Testis (tissue), 5 donors: ENCODE measurements at places on chromosomes 12 and 14.

- peak; percentile 77 for DNase-seq
These were observed 37.9 kb downstream of the A2ML1 start for GRCh38 chr12:8860165-8860961.

- no peak for DNase-seq
These were observed 1.4 kb downstream of the TMTC2 start for GRCh38 chr12:82688035-82688501.

GRCh38 chr14:24246765-24247212 is 4.4 kb upstream of the TINF2 start:
- DNase-seq: no peak

GRCh38 chr14:102945346-102946130 is 23.1 kb downstream of the AMN start:
- DNase-seq: no peak

DNA sequence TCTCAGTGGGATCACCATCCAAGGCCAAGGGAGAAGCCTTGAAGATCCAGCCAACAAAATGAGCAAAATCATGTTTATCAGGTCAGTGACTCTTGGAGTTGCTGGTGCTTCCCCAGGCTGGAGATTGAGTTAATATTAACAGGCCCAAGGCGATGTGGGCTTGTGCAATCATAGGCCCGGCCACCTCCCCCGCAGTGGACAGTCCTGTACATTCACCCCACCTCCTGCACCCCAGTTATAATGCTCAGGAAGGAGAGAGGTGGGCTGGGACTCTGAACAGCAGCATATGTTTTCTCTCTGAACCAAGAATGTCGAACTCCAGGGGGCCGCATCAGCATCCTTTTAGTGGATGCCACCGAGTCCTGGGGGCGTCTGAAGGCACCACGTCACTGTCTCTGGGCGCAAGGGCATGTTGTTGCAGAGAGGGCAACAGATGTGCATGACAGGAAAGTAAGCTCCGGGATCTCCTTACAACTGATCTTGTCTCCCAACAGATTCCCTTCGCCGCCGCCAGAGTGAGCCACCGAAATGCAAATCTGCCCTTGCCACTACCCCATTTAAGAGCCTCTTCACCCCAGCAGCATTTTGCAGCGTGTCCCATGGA is 32.2 kb upstream of the SERPINA6 start:
- DNase-seq: peak; percentile 53

DNA sequence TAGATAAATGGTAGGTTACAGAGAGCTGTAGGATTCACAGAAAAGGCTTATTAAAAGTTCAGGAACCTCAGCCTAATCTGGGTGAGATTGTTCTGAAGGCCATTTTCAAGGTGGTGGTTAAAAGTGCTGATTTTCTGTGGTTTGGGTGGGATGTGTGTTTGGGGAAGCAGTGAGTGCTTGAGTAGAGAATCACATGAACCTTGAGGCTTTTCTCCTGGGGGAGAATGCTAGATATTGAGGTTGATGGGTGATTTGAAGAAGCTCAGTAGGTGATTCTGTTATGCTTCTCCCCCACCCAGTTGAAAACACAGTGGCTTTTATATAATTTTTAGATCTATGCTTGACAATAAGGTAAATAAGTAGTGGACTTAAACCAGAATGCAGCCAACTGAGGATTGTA is 420.9 kb downstream of the PCNX1 start:
- DNase-seq: no peak

- DNase-seq: no peak
These were observed 87.8 kb upstream of the LHX5 start for GRCh38 chr12:113559466-113559865.

GRCh38 chr12:125882141-125882540 is 816.9 kb downstream of the AACS start:
- no peak for DNase-seq

GRCh38 chr12:67002720-67003119 is 266.4 kb upstream of the CAND1 start:
- DNase-seq: no peak

DNA sequence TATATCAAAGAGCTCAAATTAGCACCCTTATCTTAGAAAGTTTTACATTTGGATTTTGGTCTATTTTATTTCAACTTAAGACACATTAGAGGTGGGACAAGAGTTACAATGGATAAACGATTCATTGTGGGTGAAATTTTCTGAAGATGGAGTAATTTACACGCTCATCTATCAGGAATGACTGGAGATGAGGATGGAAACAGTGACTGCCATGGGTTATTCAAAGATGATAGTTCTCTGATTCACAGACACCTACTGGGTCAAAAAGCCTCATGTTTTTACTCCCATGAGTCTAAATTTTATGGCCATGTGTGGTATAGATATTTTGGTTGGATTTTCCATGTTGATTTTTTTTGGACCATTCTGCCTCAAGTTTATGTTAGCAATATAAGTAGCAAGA is 22.1 kb downstream of the SAMD4A start:
- DNase-seq: no peak

GRCh38 chr14:70622111-70622712 is 19.5 kb upstream of the TTC9 start:
- peak; percentile 47 for DNase-seq

DNA sequence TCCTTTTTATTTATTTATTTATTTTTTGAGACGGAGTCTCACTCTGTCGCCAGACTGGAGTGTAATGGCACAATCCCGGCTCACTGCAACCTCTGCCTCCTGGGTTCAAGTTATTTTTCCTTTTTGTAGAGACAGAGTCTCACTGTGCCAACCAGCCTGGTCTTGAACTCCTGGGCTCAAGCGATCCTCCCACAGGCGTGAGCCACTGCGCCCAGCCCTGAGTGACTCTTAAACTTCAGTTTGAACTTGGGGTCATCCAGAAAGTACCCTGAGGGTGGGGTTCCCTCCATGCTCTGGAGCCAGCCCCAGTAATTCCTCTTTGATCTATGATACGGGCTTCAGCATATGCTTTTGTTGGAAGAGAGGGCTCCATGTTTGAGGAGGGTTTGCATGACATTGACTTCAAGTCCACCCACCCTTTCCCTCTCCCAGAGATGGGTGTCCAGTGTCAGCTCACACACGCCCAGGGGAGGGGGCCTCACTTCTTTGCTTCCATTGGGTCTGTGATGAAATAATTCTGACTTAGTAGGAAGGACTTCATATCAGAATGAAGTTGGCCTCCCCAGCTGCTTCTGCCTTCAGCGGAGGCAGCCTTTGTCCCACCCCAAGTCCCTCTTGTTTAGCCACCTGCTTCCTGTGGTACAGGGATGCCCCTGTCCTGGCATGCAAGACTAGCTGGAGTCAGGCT is 11.9 kb downstream of the SDS start:
- no peak for DNase-seq

DNA sequence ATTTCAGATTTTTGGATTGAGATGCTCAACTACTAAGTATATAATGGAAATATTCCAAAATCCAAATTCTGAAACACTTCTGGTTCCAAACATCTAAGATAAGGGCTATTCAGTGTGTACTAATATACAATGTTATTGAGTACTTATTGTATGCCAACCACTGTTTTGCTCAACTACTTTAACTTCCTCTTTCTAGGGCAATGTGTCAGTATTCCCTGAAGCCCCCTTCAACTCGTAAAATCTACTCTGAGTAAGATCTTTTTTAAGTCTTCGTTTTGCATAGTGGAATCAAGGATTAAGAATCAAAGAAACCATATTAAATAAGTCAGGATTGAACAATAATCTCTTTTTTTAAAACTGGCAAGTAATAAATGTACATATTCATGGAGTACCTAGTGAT is 45.5 kb downstream of the SPATA7 start:
- DNase-seq: no peak

DNA sequence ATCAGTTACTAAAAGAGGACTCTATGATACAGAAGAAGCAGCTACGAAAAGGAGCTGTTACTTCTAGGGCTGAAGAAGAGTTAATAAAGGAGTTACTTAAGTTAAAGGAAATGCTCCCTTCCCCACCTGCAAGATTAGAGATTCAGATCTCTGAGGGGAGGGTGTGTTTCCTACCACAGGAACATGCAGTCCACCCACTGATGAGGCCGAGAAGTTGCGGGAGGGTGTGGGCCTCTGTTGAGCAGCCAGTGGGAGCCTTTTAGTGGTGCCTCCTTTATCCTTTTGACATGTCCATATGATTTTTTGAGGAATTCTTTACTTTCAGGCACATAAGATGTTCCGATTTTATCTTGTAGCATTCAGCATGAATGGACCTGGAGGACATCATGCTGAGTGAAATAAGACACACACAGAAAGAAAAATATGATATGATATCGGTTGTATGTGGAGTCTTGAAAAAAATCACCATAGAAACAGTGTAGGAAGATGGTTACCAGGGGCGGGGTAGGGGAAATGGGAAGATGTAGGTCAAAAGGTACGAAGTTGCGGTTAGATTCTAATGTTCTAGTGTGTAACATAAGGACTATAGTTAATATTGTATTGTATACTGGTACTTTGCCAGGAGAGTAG is 4.4 kb upstream of the M6PR start:
- DNase-seq: no peak

DNA sequence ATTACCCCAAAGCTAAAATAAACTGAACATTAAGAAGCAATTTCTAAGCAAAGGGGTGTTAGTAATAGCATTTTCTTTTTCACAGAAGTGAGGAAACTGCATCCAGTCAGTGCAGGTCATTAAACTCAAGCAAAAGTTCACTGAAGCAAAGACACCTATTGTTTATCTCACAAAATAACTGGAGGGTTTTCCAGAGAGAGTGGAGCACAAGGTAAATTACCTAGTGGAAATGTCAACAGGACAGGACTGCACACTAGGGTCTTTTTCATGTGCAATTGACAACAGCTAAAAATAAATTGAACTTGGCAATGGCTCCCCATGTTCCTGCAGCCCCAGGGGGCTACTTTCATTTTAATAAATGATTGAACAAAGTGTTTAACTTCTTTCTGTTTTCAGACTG is 742.0 kb downstream of the GALC start:
- no peak for DNase-seq

DNA sequence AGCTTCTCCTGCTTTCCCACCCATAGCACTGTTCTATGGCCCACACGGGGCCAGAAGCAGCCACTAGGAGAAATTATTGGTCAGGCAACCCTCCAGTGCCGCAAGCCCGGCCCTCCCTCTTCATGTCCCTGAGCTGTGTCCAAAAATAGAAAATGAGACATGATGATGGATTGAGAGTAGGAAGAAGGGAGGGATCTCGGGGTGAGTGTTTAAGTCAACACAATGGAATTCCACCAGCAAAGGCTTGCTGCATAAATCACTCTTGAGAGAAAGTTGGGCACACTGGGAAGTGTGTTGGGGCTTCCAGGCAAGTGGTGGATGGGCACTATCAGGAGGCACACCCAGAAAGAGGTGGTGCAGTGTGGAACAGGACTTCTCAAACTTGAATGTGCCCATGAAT is 94.2 kb downstream of the LLPH start:
- no peak for DNase-seq

- DNase-seq: no peak
These were observed 25.0 kb upstream of the COCH start for GRCh38 chr14:30849354-30849753.

GRCh38 chr14:52695481-52696091 is at the start of gene ERO1A:
Gene ERO1A, minus strand, starts transcription at chr14:52695558. Its CDS starts 77 bp downstream, at chr14:52695481.
- DNase-seq: peak; percentile 89

DNA sequence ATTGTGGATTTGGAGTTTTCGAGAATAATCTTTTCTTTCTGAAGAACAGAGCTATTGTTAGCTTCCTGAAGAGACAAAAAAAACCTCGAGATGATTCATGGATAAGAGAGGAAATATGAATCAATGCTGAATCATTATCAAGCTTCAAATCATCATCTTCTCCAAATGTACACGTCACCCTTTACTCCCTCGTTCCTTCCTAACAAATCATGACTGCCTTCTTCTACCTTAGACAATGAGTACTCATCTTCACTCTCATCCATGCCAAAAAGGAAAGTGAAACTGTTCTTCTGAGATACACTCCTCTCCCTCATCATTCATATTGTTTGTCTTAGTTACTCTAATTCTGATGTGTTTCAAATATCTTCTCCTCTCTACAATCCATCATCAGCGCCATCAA is 1115.8 kb upstream of the ATXN7L3B start:
- DNase-seq: no peak

- DNase-seq: no peak
These were observed 249.5 kb upstream of the CLEC14A start for GRCh38 chr14:38505221-38505972.

DNA sequence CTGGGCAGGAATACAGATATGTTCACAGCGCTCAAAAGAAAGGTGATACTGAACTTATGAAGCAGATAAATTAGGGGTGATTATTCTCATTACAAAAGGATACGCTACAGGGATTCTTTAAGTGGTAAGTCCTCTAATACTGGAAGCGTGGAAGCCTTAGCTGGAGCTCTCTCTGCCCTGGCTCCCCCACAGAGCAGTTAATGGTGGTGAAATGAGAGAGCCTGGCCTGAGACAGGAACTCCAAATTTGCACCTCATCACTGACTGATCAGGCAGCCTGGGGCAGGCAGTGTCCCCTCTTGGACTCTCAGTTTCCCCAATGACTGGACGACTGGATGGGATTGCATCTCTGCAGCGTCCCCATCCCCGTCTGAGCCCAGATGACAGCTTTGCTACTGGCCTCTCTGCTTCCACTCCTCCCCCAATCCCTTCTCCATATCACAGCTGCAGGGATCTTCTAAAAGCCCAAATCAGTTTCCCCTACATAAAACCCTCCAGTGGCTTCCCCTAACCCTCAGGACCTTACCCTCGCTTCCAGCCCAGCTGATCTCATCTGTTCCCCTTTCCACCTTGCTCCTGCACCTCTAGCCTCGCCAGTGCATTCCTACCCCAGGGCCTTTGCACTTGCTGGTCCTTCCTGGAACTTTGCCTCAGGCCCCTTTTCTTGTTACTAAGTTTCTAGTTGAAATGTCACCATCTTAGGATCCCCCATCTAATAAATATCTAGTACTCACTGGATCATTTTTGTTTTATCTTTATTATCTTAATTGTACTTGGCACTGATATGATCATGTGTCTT is 171.7 kb upstream of the LHX5 start:
- no peak for DNase-seq

DNA sequence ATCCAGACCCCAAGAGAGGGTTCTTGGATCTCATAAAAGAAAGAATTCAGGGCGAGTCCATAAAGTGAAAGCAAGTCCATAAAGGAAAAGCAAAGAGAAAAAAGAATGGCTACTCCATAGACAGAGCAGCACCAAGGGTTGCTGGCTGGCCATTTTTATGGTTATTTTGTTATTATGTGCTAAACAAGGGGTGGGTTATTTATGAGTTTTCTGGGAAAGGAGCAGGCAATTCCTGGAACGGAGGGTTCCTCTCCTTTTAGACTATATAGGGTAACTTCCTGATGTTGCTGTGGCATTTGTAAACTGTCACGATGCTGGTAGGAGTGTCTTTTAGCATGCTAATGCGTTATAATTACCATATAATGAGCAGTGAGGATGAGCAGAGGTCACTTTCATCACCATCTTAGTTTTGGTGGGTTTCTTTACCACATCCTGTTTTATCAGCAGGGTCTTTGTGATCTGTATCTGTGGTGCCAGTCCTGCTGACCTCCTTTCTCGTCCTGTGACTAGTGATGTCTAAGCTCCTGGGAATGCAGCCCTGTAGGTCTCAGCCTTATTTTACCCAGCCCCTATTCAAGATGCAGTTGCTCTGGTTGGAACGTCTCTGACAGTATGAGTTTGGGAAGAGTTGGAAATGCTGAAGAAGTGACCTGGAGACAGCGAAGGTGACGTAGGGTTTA is 100.5 kb downstream of the ZNF664 start:
- DNase-seq: no peak
